Stimulated activated CD8-positive, alpha-beta memory T cell treated with anti-CD3 and anti-CD28 coated beads, Interleukin-4, amount 100 ng/mL, for 48 hours (primary cell): ENCODE measurements at places on chromosomes 6 and 20.

DNA sequence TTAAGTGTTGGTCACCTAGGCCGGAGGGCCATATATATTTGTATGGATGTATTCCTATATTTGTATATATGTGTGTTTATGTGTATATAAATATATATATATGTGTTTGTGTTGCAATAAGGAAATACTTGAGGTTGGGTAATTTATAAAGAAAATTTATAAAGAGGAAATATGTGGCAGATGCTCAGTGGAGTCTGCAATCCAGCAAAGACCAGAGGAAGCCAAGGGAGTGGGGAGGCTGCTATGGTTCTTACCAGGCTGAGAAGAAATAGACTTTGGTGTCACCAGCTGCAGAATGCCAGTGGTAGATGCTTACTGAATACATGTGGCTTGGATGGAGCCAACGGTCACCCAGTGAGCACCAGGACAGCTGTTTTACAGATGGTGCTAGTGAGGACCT, 97.4 kb upstream of the ELOVL5 start:
- no peak for DNase-seq

GRCh38 chr6:118890997-118891790, 2.8 kb upstream of the ASF1A start:
- DNase-seq = no peak

DNA sequence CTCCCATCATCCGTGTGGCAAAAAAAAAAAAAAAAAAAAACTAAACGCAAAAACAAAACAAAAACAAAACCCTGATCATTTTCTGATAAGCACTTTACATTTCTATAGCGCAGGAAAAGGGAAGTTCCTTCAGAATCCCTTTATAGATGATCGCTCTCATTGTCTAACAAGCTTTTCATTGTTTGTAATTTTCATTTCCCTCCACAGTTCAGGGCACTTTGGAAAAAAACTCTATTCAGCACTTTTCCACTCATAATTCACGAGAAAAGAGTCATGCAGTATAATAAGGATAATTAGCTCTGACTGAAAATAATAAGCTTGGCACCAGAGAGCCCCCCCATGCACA, 89.4 kb upstream of the ATXN1 start:
- no peak for DNase-seq

GRCh38 chr6:33786736-33787135, 2.2 kb downstream of the LEMD2 start:
- no peak for DNase-seq

DNA sequence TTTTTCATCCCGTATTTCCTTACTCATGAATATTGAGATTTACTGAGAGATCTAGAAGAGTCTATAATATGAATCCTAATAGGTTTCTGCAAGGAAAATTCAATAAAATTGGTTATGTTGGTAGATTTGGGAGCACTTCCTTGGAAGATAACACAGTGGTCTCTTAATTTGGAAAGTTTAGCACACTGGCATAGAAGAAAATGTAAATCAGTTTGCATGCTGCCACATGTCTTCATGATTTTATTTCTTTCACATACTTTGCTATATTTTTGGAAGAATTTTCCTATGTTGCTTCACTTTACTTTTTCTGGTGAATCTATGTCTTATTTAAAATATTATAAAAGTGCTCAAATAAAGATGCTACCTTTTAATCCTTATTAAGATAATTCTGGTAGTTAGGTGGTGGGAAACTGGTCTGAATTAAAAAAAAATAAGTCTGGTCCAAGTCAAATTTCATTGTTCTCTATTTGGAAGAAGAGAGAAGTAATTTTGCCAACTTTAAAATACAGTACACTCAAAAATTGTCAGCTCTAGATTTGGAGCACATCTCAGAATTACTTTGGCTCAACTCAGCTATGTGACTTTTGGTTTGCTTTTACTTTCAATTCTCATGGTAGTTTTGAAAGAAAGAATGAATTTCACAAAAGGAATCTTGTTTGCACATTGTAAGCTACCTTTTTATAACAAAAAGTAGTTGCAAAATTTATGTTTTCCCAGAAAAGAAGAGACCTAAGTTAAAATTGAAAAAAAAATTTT, 197.3 kb downstream of the CENPW start:
- no peak for DNase-seq
